ENCODE measurements at places on chromosomes 4 and X.

DNA sequence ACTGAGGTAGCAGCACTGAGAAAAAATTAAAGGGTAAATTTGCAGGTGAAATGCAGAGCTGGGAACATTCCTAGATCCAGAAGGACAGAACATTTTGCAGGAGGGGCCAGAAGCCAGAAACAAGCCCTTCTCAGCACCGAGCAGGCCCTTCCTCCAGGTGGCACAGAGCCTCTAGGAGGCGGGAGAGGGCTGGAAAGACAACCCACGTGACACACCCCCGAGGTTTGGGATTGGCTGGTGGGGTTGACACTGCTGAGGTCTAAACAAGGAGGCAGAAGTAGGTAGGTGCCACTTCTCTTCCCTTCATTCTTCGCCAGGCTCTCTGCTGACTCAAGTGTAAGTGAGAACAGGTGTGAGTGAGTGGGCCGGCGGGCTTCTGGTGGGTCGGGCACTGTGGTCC is at the start of gene PAGE4:
PAGE4 (plus strand) TSS at position 288 of the 400 bp plus-strand sequence. CDS start 1,126 bp downstream, outside the sequence.
- no peak for DNase-seq
- no peak within 1 kb of the TSS for H3K4me3 ChIP-seq
- no peaks in the 10 kb centered on the region for H3K4me1 ChIP-seq
- no peaks in the 10 kb centered on the region for H3K36me3 ChIP-seq
- no peak within 1 kb of the TSS for H3K27ac ChIP-seq

- H3K27me3 ChIP-seq, result no peaks in the 10 kb centered on the region
- DNase-seq, result peak; percentile 52
Measured at GRCh38 chr4:67871867-67872266, 11.9 kb downstream of the TMPRSS11D start.

- peaks cover 4% of the 10 kb centered on the region for H3K4me1 ChIP-seq
- H3K4me3 ChIP-seq, result no peak overlapping the region
- DNase-seq, result no peak
Measured at GRCh38 chr4:150216726-150217125, 138.5 kb downstream of the DCLK2 start.

GRCh38 chrX:56798866-56799758 is 70.1 kb downstream of the NBDY start:
- DNase-seq, result no peak
- H3K27ac ChIP-seq, result no peak overlapping the region
- peaks cover 5% of the 10 kb centered on the region for H3K36me3 ChIP-seq
- H3K27me3 ChIP-seq, result no peaks in the 10 kb centered on the region

- H3K27ac ChIP-seq, result no peak overlapping the region
- H3K4me1 ChIP-seq, result no peaks in the 10 kb centered on the region
- DNase-seq, result no peak
- no peak overlapping the region for H3K4me3 ChIP-seq
Measured at GRCh38 chr4:114791976-114792375, 193.4 kb downstream of the UGT8 start.

GRCh38 chr4:128660361-128661215 is 148.9 kb upstream of the JADE1 start:
- DNase-seq, result peak; percentile 75
- H3K27ac ChIP-seq, result no peak overlapping the region
- H3K27me3 ChIP-seq, result no peaks in the 10 kb centered on the region
- H3K4me3 ChIP-seq, result no peak overlapping the region

DNA sequence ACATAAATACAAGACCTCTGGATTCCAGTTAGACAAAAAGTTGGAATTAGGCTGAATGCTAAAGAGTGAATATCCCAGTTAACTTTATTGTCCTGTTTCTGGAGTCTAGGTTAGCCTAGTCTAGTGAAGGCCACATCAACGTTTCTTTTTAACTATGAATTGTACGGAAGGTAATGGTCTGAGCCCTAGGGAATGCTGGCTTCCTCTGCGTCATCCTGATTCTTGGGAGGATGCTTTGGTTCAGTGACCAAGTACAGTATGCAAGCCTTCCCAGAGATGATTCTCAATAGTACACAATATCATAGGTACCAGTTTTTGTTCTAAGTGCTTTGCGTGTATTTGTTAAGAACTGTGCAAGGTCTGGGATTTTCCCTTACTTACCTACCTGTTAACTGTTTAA is 11.8 kb downstream of the DIAPH2 start:
- no peaks in the 10 kb centered on the region for H3K36me3 ChIP-seq
- H3K4me1 ChIP-seq, result no peaks in the 10 kb centered on the region
- H3K27me3 ChIP-seq, result no peaks in the 10 kb centered on the region
- no peak overlapping the region for H3K27ac ChIP-seq

- no peaks in the 10 kb centered on the region for H3K27me3 ChIP-seq
- no peaks in the 10 kb centered on the region for H3K36me3 ChIP-seq
- no peak overlapping the region for H3K27ac ChIP-seq
- H3K4me3 ChIP-seq, result no peak overlapping the region
- H3K4me1 ChIP-seq, result no peaks in the 10 kb centered on the region
Measured at GRCh38 chrX:30483996-30484395, 93.6 kb downstream of the TASL start.

DNA sequence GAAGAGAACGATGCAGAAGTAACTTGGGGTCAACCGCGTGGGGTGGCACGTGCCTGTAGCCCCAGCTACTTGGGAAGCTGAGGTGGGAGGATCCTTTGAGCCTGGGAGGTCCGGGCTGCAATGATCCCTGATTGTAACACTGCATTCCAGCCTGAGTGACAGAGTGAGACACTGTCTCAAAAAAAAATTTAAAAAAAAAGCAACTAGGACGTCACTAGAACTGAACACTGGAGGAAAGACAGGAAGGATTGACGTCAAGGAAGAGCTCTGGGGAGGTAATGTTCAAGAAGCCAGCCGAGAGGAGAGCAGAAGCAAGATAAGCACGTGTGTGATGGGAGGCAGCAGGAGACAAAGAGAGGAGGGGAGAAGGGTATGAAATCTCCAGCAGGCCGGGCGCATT is 28.7 kb downstream of the S100G start:
- DNase-seq, result no peak
- peaks cover 20% of the 10 kb centered on the region for H3K36me3 ChIP-seq
- no peak overlapping the region for H3K27ac ChIP-seq
- peaks cover 8% of the 10 kb centered on the region for H3K27me3 ChIP-seq
- H3K4me1 ChIP-seq, result no peaks in the 10 kb centered on the region

DNA sequence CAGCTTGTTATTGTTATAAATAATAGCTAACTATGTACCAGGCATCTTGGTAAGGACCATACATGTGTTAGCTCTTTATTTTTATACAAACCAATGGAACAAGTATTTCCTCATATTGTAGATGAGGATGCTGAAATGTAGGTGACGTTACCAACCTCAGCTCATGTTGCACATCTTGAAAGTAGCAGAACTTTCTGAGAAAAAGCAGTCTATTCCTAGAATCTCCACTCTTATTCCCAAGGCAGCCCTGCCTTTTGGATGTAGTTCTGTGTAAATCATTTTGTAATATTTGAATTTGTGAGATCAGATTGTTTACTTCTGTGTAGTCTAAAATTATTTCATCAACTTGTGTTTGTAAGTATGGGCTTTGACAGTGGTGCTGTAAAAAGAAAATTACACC is 5.3 kb downstream of the FHDC1 start:
- H3K4me3 ChIP-seq, result no peak overlapping the region
- H3K27me3 ChIP-seq, result no peaks in the 10 kb centered on the region
- no peak overlapping the region for H3K27ac ChIP-seq
- DNase-seq, result no peak

DNA sequence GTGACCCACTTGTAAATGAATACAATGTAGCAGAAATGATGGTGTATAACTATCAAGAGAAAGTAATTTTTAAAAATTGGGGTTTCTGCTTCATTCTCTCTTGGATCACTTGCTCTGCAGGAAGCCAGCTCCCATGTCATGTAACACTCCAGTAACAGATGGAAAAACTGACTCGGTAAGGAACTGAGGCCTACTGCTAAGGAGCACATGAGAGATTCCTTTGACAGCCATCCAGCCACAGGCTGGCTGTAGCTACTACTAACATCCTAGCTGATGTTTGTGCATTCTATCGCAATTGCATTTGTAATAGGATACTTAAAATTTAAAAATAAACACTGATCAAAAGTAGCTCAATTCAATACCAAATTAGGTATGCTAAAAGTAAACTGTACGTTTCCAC is 102.3 kb upstream of the MAB21L2 start:
- H3K36me3 ChIP-seq, result no peaks in the 10 kb centered on the region
- no peaks in the 10 kb centered on the region for H3K27me3 ChIP-seq
- no peaks in the 10 kb centered on the region for H3K4me1 ChIP-seq
- DNase-seq, result peak; percentile 19

DNA sequence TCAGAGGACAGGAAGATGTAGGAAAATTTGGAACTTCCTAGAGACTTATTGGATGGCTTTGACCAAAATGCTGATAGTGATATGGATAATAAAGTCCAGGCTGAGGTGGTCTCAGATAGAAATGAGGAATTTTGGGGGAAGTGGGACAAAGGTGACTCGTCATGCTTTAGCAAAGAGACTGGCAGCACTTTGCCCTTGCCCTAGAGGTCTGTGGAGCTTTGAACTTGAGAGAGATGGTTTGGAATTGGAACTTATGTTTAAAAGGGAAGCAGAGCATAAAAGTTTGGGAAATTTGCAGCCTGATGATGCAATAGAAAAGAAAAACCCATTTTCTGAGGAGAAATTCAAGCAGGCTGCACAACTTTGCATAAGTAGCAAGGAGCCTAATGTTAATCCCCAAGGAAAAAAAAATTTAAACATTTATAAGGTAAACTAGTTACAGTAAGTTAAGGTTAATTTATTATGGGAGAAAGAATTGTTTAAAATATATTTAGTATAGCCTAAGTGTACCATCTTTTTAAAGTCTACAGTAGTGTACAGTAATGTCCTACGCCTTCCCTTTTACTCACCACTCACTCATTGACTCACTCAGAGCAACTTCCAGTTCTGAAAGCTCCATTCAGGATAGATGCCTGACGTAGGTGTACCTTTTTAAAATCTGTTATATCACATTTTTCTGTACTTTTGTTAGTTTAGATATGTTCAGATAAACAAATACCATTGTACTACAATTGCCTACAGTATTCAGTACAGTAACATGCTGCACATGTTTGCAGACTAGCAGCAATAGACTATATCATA is 101.2 kb downstream of the FAM13A start:
- no peaks in the 10 kb centered on the region for H3K27me3 ChIP-seq
- H3K4me1 ChIP-seq, result no peaks in the 10 kb centered on the region
- no peak overlapping the region for H3K4me3 ChIP-seq
- no peak overlapping the region for H3K27ac ChIP-seq
- H3K36me3 ChIP-seq, result no peaks in the 10 kb centered on the region

- no peaks in the 10 kb centered on the region for H3K36me3 ChIP-seq
- no peaks in the 10 kb centered on the region for H3K4me1 ChIP-seq
- no peak overlapping the region for H3K27ac ChIP-seq
Measured at GRCh38 chr4:154503598-154503997, 12.0 kb upstream of the DCHS2 start.

GRCh38 chr4:8368998-8369397 is 71.5 kb downstream of the ACOX3 start:
- no peak overlapping the region for H3K27ac ChIP-seq
- peaks cover 11% of the 10 kb centered on the region for H3K4me1 ChIP-seq
- no peak overlapping the region for H3K4me3 ChIP-seq
- H3K36me3 ChIP-seq, result peaks cover 16% of the 10 kb centered on the region
- H3K27me3 ChIP-seq, result no peaks in the 10 kb centered on the region
- no peak for DNase-seq

DNA sequence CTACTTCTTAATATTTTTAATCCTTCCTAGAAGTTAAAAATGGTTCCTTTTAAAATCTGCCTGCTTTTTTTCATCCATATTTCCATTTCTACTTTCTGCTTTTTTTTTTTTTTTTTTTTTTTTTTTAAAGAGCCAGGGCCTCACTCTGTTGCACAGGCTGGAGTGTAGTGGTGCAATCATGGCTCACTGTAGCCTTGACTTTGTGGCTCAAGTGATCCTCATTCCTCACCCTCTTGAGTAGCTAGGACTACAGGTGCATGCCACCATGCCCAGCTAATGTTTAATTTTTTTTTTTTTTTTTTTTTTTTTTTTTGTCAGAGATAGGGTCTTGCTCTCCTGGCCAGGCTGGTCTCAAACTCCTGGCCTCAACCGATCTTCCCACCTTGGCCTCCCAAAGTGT is 39.7 kb downstream of the MND1 start:
- H3K4me1 ChIP-seq, result no peaks in the 10 kb centered on the region
- no peak overlapping the region for H3K27ac ChIP-seq
- H3K36me3 ChIP-seq, result no peaks in the 10 kb centered on the region
- no peak for DNase-seq
- no peaks in the 10 kb centered on the region for H3K27me3 ChIP-seq
- no peak overlapping the region for H3K4me3 ChIP-seq

GRCh38 chrX:130555341-130555740 is 153.6 kb downstream of the RBMX2 start:
- DNase-seq, result no peak
- no peak overlapping the region for H3K4me3 ChIP-seq
- no peak overlapping the region for H3K27ac ChIP-seq
- H3K36me3 ChIP-seq, result no peaks in the 10 kb centered on the region
- H3K27me3 ChIP-seq, result no peaks in the 10 kb centered on the region
- peaks cover 1% of the 10 kb centered on the region for H3K4me1 ChIP-seq

DNA sequence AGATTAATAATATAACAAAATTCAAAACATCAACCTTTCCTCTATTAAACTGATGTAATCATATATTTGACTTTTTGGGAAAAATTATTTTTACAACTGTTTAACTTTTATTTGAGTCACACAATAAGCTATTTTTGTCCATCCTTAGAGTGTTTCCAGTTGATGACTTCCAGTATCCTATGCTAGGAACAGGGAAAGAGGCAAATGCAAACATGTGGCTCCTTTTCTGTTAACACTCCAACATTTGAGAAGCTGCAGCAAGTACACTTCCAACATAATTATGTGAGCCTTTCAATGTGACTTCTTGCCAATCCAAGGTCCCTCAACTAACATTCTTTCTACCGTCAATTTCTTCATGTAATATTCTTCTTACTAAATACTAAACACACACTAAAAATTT is 117.7 kb downstream of the PPA2 start:
- H3K27me3 ChIP-seq, result no peaks in the 10 kb centered on the region
- no peak for DNase-seq
- H3K4me3 ChIP-seq, result no peak overlapping the region

DNA sequence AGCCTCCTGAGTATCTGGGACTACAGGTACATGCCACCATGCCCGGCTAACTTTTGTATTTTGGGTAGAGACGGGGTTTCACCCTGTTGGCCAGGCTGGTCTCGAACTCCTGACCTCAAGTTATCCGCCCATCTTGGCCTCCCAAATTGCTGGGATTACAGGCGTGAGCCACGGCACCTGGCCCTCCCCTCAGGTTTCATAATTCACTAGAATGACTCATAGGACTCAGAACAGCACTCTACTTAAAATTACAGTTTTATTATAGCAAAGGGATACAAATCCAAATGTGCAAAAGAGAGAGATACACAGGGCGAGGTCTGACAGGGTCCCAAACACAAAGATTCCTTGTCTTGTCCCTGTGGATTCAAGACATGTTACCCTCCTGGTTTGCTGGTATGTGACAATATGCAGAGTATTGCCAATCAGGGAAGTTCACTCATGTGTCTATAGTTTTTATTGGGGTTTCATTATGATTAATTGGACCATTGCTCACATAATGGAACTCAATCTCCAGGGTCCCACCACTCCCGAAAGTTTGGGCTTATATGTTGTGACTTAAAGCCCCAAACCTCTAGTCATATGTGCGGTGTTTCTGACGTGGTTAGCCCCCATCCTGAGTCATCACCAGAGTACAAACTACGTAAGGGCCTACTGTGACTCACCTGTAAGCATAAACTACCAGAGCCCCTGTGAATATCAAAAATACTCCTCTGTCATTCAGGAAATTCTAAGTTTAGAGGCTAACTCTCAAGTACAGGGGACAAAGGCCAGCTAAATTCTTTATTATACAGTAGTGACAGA is 5.2 kb downstream of the YIPF6 start:
- peak; percentile 72 for DNase-seq
- peaks cover 16% of the 10 kb centered on the region for H3K27me3 ChIP-seq
- H3K27ac ChIP-seq, result no peak overlapping the region
- no peak overlapping the region for H3K4me3 ChIP-seq
- H3K4me1 ChIP-seq, result peaks cover 3% of the 10 kb centered on the region
